ENCODE measurements at places on chromosomes 1 and 21.

GRCh38 chr1:180241716-180242544 lies 11.9 kb downstream of the LHX4 start:
- no peak for DNase-seq

- DNase-seq = no peak
These were observed 33.3 kb upstream of the CFAP298 start for GRCh38 chr21:32645261-32646182.

- DNase-seq = no peak
These were observed 2.1 kb downstream of the GUK1 start for GRCh38 chr1:228142155-228142691.

- DNase-seq = no peak
These were observed 91.7 kb downstream of the TYW3 start for GRCh38 chr1:74824497-74825107.

- no peak for DNase-seq
These were observed at the start of gene GLIS1 for GRCh38 chr1:53739109-53739681. Gene GLIS1 (minus strand): TSS chr1:53739164. CDS start chr1:53738064, 1,100 bp downstream.

DNA sequence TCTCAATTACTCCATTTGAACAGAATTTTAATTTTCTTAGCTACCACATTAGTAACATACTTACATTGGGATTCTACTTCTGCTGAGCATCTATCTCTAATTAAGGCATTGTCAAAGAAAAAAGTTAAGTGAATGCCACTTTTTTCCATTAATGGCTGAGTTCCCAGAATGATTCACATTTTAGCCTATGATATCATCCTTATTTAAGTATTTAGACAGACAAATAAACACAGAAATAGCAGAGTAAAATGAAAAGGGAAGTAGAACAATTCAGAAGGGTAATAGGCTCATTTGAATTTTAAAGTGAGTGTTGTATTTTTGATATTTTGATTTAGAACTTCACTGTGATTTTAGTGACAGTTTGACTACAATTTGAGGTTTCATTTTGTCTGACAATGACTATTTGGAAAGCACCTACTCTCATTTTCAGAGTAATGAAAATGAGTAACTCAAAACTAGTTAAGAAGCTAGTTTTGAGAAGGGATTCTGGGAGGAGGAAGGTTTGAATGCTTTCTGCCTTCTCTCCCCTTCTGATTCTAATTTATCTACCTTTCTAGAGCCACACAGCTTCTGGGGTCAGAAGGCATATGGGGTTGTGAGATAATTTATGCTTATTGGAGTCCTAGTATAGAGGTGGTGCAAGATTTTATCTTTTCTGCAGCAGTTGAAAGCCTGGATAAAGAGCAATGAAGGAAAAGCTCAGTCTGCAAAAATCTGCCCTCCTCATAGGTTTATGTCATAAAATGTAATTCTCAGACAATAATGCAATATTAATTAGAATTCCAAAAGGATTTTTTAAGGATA lies 15.5 kb downstream of the LYPLAL1 start:
- no peak for DNase-seq

- DNase-seq = no peak
These were observed 10.9 kb downstream of the IRF2BP2 start for GRCh38 chr1:234598974-234599616.

Measured in iPS DF 6.9 (cell line).